Breast epithelium (tissue), 4 donors: ENCODE measurements at places on chromosomes 16 and 17. TPM values are rescaled to one million over a fixed set of nuclear protein-coding genes. Genes with fewer than 3 reads are reported as not detected.

DNA sequence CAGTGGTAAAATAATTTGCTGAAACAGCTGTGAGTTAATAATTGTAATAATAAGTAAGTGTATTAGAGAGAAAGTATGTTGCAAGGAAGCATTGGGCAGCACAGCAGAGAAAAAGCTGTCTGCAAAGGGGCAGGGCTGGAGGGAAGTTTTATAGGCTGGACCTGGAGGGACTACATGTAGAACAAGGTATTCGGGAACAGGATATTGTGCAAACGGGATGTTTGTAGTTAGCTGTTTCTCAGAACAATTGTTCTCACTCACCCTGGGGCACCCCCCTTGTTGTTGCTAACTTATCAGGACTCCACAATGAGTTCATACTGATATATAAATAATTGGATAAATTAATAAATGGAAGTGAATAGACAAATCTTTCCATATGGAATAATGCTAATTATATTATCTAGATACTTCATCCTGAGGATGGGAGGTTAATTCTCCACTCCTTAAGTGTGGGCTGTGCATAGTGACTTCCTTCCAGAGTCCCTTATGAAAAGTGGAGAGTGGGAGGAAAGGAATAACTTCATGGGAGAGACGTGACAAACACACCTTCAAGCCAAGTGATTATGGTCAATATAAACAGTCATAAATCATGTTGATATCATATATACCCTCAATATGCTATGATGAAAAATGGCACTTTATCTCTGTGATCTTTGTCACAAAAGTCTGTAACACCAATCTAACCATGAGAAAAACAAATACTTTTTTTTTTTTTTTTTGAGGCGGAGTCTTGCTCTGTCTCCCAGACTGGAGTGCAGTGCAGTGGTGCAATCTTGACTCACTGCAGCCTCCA is 85.4 kb downstream of the PPM1E start:
- DNase-seq, result no peak

Gene STX1B
- 2.6 TPM for total RNA-seq

Gene YBX2
- 2.9 TPM for total RNA-seq

Gene UBE2G1
- total RNA-seq, result 43.4 TPM

Gene PRSS27
- not detected for total RNA-seq

Gene CCL22
- total RNA-seq, result 0.15 TPM

- DNase-seq, result no peak
These were observed 13.1 kb downstream of the SLC22A31 start for GRCh38 chr16:89187032-89187769.

- DNase-seq, result no peak
These were observed 29.9 kb upstream of the NUDT16L1 start for GRCh38 chr16:4663465-4663776.

DNA sequence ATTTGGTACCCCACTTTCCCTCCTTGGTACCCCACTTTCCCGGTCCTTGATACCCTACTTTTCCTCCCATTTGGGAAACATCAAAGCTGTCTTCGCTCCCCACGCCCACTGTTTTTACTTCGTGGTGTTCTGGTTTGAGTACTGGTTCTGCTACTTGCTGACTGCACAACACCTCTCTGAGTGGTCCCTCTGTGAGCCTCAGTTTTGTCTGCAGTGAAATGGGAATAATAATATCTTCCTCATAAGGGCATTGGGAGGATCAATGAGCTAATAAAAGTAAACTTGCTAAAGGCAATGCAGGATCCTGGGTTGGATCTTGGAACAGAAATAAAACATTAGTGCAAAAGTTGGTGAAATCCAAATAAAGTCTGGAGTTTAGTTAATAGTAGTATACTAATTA is 70.0 kb upstream of the CLEC18A start:
- no peak for DNase-seq

- DNase-seq, result no peak
These were observed 5.7 kb upstream of the WSB1 start for GRCh38 chr17:27288183-27288582.

Gene GRB7
- total RNA-seq, result 69.2 TPM

DNA sequence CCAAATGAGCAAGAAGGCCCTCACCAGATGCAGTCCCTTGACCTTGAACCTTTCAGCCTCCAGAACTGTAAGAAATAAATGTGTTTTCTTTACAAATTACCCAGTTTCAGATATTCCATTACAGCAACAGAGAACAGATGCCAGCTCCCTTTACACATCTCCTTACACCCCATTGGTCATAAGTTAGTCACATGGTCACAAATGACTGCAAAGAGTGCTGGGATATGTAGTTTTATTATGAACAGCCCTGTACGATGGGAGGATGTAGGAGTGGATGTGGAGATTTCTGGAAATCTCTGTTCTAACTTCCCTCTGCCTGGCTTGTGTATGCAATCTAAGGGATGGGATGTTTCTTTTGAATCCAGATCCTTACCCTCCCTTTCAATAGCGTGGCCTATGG is 13.3 kb upstream of the RPL38 start:
- no peak for DNase-seq
